ENCODE measurements at places on chromosomes 16 and 17.

DNA sequence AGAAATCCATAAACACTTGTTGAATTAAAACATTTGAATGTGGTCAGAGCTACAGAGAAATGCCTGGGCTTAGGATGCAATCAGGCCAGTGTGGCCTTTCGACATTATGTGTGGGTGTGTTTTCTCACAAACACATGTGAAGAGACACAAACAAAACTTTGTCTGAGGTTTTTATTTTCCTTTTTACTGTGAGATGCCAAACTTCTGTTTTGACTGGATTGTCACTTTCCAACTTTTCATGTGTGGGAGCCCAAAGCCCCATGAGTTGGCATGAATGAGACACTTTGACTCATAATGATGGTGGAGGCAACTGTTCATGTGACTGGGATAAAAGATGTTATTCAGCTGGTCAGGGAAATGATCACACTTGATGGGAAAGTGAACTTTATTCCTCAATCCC is 71.9 kb upstream of the GAS7 start:
- no peak overlapping the region for H3K4me3 ChIP-seq
- no peak overlapping the region for H3K27ac ChIP-seq
- no peaks in the 10 kb centered on the region for H3K4me1 ChIP-seq
- no peaks in the 10 kb centered on the region for H3K27me3 ChIP-seq
- no peaks in the 10 kb centered on the region for H3K36me3 ChIP-seq
- DNase-seq: no peak

DNA sequence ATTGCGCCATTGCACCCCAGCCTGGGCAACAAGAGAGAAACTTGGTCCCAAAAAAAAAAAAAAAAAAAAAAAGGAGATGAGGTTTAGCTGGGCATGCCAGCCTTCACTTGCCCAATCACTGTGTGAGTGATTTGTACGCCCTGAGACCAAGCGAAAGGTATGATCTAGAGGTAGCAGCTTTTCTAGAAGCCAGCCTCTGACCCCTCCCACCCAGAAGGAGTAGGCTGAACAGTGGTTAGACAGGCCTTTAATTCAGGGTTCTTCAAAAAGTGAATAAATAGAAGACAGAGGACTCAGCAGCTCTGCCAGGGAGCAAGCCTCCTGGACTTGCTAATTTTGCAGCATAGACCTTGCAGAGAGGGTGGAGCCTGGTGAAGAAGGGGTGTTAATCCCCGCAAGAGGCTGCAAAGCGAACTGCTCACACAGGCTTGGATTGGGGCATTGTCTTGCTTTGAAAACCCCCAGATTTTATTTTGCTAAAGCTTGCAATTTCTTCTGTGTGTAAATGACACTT is 7.1 kb upstream of the CYTH1 start:
- H3K36me3 ChIP-seq: peaks cover 5% of the 10 kb centered on the region
- DNase-seq: no peak
- H3K27me3 ChIP-seq: no peaks in the 10 kb centered on the region
- H3K27ac ChIP-seq: peak overlapping the region; percentile 71
- no peak overlapping the region for H3K4me3 ChIP-seq

DNA sequence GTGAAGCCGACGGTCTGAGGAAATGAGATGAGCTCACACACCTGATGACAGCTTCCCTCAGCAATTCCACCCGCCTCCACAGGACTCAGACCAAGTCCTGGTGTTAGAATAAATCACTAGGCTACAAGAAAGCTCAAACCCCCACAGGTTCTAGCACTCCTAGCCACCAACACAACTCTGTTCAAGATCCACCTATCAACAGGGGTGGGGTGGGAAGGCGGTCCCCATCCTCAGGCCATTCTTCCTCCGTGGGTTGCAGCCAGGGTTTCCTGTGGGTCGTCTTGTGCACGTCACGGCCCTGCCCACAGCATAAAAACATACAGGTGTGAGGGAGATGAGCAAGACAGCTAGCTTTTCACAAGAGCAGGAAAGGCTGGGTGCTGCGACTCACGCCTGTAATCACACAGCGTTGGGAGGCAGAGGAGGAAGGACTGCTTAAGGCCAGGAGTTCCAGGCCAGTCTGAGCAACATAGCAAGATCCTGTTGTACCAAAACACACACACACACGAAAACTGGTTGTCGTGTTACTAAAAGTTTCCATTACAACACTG is 81.1 kb downstream of the ANKRD11 start:
- no peaks in the 10 kb centered on the region for H3K27me3 ChIP-seq
- no peak overlapping the region for H3K4me3 ChIP-seq
- peak; percentile 63 for DNase-seq
- peaks cover 94% of the 10 kb centered on the region for H3K4me1 ChIP-seq
- peak overlapping the region; percentile 81 for H3K27ac ChIP-seq
- H3K36me3 ChIP-seq: no peaks in the 10 kb centered on the region

- H3K27me3 ChIP-seq: no peaks in the 10 kb centered on the region
- H3K36me3 ChIP-seq: no peaks in the 10 kb centered on the region
- no peak overlapping the region for H3K4me3 ChIP-seq
- H3K27ac ChIP-seq: no peak overlapping the region
- peak; percentile 53 for DNase-seq
Measured at GRCh38 chr17:71921796-71922195, 199.0 kb upstream of the SOX9 start.

DNA sequence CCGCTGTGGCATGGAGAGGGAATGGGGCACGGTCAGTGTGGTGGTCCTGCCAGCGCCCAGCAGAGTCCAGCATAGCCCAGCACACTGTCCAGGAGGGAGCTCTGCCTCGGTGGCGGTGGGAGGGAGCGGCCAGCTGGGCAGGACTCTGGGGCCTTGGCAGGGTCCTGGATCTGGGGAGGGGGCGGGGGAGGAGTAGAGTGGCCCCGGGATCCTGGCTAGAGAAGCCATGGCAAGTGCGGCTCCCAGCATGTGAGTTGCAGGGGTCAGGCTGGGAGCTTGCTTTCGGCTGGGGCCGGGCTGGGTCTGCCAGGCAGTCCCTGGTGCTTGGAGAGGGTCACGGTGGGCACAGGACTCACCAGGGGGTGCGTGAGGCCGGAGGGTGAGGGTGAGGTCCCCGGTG is 3.9 kb downstream of the GNPTG start:
- DNase-seq: no peak
- no peaks in the 10 kb centered on the region for H3K27me3 ChIP-seq

DNA sequence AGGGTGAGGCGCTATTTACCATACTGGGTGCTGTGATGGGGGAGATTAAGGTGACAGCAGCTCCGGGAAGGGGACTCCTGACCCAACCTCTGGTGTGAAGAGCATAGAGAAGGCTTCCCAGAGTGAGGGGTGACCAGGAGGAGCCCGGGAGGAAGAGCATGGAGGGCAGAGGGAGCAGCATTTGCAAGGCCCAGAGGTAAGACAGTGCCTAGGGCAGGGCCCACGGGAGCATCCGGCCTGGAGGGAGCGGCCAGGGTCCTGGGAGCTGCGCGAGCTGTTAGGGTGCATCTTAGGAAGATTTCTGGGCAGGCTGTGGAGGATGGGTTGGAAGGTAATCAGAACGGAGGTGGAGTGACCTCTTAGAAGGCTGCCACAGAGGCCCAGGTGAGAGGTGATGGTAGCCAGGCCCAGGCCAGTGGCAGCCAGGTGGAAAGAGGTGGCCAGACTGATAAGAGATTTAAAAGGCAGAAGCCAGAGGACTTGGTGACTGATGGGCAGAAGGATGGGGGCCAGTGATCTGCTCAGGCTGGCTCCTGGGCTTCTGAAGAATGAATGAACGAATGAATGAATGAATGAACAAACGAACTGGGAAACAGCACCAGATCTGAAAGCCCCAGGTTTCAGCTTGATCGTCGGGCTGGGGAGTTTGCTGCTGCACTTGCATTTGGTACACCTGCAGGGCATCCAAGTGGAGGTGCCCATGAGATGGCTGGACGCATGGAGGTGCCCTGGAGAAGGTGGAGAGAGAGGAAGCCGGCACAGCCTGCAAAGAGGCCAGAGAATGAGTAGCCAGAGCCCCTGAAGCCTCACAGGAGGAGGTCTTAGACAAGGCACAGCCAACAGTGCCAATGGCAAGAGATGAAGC is 13.0 kb upstream of the TMEM92 start:
- H3K27me3 ChIP-seq: no peaks in the 10 kb centered on the region
- DNase-seq: no peak
- no peaks in the 10 kb centered on the region for H3K36me3 ChIP-seq
- H3K4me3 ChIP-seq: no peak overlapping the region
- H3K4me1 ChIP-seq: no peaks in the 10 kb centered on the region

GRCh38 chr17:8821446-8822105 is 22.4 kb upstream of the MFSD6L start:
- no peaks in the 10 kb centered on the region for H3K27me3 ChIP-seq
- DNase-seq: no peak
- no peak overlapping the region for H3K27ac ChIP-seq
- no peaks in the 10 kb centered on the region for H3K36me3 ChIP-seq

- no peaks in the 10 kb centered on the region for H3K36me3 ChIP-seq
- no peak overlapping the region for H3K27ac ChIP-seq
- no peak overlapping the region for H3K4me3 ChIP-seq
- no peak for DNase-seq
- peaks cover 40% of the 10 kb centered on the region for H3K4me1 ChIP-seq
- H3K27me3 ChIP-seq: no peaks in the 10 kb centered on the region
Measured at GRCh38 chr17:73718362-73718761, 74.1 kb upstream of the SDK2 start.

- no peaks in the 10 kb centered on the region for H3K27me3 ChIP-seq
- H3K4me3 ChIP-seq: no peak overlapping the region
- H3K27ac ChIP-seq: no peak overlapping the region
- peak; percentile 5 for DNase-seq
- no peaks in the 10 kb centered on the region for H3K36me3 ChIP-seq
Measured at GRCh38 chr16:72241930-72242329, 70.0 kb upstream of the PMFBP1 start.

DNA sequence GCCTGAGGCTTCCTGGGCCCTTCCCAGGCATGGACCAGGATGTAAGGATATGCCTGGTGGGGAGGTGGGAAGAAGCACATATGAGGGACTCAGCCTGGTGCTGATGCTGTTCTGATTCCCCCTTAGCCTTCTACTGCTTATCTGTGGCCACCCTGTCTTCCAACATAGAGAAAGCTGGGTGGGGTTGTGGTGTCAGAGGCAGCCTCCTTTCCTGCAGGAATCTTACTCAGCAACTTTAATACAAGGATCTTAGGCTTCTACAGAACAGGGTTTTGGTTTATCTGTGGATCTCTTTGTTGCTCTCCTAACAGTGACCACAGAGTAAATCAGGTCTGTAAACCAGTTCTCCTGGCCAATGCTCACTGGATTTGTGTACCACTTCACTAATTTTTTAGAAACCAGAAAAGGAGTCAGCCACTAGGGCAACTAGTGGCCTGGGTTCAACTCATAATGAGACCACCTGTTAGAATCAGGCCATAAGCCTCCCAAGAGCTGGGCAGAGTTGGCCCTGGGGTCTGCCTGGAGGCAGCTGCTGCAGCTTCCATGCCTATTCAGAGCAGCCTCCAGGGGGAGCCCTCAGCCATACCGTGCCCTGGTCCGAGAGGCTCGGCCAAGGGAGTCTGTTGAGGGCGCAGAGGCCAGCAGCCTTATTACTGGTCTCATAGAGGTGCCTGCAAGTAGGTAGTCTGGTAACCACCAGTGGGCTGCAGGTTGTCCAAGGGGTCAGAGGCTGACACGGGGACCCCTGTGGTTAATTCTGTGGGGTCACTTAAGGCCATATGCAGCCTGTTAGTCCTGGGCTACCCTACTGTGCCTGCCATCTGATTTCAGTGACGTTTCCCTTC is 7.1 kb downstream of the HAS3 start:
- H3K27ac ChIP-seq: no peak overlapping the region
- H3K4me1 ChIP-seq: peaks cover 3% of the 10 kb centered on the region
- peaks cover 22% of the 10 kb centered on the region for H3K36me3 ChIP-seq
- peaks cover 4% of the 10 kb centered on the region for H3K27me3 ChIP-seq
- DNase-seq: peak; percentile 29

DNA sequence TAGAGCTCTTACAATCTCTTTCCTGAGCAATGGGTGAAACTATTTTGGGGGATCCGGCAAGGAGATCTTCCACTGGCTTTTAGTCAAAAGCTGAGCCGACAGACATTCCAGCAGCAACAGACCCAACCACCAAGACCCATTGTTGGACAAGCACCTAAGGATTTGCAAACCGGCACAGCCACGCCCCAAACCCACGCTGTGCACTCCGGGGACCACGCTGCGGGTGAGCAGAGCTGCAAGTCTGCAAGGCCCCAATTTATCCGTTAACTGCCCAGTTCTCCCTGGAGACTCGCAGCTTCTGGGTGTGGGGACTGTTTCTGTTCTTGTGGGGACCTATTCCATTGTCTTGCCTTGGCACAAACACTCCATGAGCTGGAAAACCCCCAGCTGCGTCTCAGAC is 45.9 kb downstream of the C16orf95 start:
- H3K27ac ChIP-seq: no peak overlapping the region
- H3K36me3 ChIP-seq: no peaks in the 10 kb centered on the region
- no peak for DNase-seq
- no peaks in the 10 kb centered on the region for H3K27me3 ChIP-seq
- H3K4me1 ChIP-seq: peaks cover 4% of the 10 kb centered on the region
- no peak overlapping the region for H3K4me3 ChIP-seq

GRCh38 chr17:57357830-57358430 is 101.6 kb downstream of the MSI2 start:
- H3K27ac ChIP-seq: no peak overlapping the region
- no peak overlapping the region for H3K4me3 ChIP-seq
- no peaks in the 10 kb centered on the region for H3K36me3 ChIP-seq
- H3K4me1 ChIP-seq: peaks cover 33% of the 10 kb centered on the region

GRCh38 chr16:67226295-67226803 is 581 bp upstream of the TMEM208 start:
- H3K4me3 ChIP-seq: peak overlapping the region; percentile 100
- no peak for DNase-seq
- H3K27me3 ChIP-seq: no peaks in the 10 kb centered on the region
- H3K36me3 ChIP-seq: peaks cover 26% of the 10 kb centered on the region

GRCh38 chr16:14334366-14335080 is 263.4 kb downstream of the MRTFB start:
- no peak overlapping the region for H3K27ac ChIP-seq
- no peaks in the 10 kb centered on the region for H3K36me3 ChIP-seq
- no peak overlapping the region for H3K4me3 ChIP-seq
- no peaks in the 10 kb centered on the region for H3K4me1 ChIP-seq
- no peak for DNase-seq

All from natural killer cell (primary cell).